CD4-positive, alpha-beta T cell (primary cell): ENCODE measurements at places on chromosomes 7 and 10. TPM values are rescaled to one million over a fixed set of nuclear protein-coding genes. Genes with fewer than 3 reads are reported as not detected.

DNA sequence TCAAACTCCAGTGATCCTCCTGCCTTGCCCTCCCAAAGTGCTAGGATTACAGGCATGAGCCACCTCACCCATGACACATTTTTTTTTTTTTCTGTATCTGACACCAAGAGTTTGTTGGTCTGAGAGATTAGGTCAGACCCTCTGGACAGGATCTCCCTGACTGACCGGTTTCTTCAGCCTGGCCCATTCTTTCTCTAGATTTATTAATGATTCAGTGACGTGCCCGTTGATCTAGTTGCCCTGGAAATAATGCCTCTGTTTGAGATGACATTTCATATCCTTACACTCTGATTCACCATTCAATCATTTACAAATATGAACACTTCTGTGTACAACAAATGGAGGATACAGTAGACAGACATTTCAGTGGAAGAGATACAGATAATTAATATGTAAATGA is 1.4 kb upstream of the ZNF212 start:
- no peak for DNase-seq

- no peak for DNase-seq
These were observed 112.7 kb upstream of the BMPER start for GRCh38 chr7:33792547-33793105.

GRCh38 chr7:158446706-158447105 is 140.9 kb downstream of the PTPRN2 start:
- DNase-seq, result no peak

DNA sequence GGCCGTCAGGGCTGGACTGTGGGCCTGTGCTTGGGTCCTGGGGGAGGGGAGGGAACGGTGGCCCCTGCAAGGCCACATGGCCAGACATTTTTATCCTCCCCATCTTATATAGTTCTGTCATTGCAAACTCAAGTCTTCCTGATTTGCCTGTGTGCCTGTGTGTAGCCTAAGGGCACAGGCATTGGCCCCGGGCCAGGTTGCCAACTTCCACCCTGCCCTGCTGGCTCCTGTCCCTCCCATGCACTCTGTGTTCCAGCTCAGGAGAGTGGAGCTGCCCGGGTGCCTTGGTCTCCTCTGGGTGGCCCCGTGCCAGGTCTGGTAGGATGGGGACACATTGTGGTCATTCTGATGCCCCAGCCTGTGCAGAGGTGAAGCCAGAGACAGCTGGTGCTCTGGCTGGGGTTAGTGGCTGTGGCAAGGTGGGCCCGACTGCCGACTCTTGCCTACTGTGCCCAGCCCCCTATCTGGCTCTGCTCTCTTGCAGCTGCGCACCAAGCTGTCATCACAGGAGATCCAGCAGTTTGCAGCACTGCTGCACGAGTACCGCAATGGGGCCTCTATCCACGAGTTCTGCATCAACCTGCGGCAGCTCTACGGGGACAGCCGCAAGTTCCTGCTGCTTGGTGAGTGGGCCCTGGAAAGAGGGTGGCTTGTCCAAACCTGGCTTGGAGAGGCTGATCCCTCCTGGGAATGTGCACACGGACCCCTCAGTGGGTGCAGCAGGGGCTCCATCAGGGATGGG is 14.8 kb downstream of the NACAD start:
- DNase-seq, result no peak

GRCh38 chr7:151076863-151077704 is 3.5 kb downstream of the FASTK start:
- no peak for DNase-seq

DNA sequence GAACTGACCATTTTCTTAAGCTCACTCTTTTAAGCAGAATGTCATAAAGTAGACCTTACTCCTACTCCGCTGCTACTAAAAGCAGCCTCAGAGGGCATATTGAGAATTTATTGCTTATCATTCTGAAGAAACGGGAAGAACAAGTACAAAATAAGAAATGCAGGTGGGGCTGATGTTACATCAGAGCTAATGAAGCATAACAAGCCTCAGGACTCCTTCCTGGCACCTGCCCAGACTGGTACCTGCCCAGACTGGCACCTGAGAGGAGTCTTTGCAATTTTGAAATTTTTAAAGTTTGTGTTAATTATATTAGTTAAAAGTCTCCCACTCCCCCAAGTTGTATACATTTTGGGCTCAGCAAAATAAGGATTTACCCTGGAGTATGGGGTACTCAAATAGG is 162.4 kb downstream of the SEMA3E start:
- DNase-seq, result no peak

DNA sequence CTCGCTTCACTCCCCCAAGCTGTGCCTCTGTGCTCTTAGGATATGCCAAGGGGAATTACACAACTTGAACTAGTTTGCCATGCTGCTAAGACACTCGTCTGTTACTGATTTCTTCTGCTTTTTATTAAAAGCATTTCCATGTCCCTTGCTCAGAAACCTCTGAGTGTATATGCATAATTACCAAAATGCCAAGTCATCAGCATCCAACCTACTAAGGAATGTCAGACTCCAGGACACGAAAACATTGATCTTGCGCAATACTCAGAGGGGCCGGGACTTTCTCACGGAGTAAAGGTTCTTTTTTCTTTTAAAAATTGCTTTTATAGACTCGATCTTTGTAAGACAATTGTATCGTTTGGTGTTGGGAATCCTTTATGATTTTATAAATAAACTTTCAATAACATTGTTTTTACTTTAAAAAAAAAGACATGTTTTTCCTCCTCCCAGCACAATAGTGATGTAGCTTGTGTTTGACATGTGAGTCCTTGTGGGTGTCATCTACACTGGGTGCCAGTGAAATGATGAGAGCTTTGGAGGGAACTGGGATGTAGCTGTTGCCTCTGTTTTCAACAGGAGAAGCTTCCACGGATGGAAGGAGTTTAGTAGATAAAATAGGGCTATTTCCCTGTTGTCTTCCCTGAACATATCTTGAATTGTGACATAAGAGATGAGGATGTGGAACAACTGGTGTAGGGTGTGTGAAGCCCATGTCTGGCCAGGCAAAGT is 43.6 kb downstream of the CNNM1 start:
- no peak for DNase-seq

GRCh38 chr7:48472640-48473039 is 301.4 kb downstream of the ABCA13 start:
- no peak for DNase-seq

- DNase-seq, result no peak
These were observed 6.7 kb downstream of the TCF7L2 start for GRCh38 chr10:112956631-112957350.

- DNase-seq, result no peak
These were observed 143.4 kb upstream of the CHST15 start for GRCh38 chr10:124236816-124237215.

GRCh38 chr7:125184801-125185200 is 255.2 kb upstream of the POT1 start:
- DNase-seq, result no peak

- peak; percentile 28 for DNase-seq
These were observed 9.3 kb upstream of the TET1 start for GRCh38 chr10:68550747-68551411.

DNA sequence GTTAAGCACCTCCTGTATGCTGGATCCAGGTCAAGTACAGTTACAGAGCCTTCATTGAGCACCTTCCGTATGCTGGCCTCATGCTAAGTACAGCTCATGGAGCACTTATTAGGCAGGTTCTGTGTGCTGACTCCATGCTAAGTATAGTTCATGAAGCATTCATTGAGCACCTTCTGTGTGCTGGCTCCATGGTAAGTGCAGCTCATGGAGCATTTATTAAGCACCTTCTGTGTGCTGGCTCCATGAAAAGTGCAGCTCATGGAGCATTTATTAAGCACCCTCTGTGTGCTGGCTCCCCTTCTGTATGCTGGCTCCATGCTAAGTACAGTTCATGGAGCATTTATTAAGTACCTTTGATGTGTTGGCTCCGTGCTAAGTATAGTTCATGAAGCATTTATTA is 30.5 kb downstream of the MMD2 start:
- DNase-seq, result no peak

DNA sequence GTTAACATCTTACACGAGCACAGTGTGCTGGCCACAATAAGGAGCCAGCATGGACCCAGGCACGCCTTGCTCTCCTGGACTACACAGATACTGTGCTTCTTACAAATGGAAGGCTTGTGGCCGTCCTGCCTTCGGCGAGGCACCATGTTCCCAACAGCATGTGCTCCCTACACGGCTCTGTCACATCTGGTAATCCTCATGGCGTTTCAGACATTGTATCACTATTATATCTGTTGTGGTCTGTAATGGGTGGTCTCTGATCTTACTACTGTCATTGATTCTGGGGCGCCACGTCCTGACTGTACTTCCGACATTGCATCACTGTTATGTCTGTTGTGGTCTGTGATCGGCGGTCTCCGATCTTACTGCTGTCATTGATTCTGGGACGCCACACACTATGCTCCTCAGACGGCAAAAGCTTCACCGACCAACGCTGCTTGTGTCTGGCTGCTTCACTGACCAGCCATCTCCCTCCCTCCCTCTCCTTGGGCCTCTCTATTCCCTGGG is 195.4 kb downstream of the MAD1L1 start:
- DNase-seq, result peak; percentile 26

DNA sequence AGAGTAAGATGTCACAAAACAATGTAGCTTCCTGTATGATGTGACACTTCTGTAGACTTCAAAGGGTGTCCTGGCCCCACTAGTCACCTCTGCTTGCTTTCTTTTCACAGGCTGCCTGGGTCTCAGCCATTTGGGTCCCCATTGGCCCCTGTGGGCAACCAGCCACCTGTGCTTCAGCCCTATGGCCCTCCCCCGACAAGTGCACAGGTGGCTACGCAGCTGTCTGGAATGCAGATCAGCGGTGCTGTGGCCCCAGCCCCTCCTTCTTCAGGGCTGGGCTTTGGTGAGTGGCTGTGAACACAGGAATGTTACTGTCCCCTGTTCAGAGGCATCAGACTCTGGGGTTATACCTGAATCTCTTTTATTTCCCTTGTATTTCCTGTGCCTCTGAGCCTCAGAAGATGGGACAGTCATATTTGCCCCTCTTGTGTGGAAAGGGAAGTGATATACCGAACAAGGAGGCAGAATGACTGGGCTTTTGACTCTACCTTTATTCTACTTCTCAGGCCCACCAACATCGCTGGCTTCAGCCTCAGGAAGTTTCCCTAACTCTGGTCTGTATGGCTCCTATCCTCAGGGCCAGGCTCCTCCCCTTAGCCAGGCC is 15.4 kb downstream of the SEC24C start:
- DNase-seq, result peak; percentile 64

GRCh38 chr10:22927166-22927565 is 687 bp upstream of the ARMC3 start:
- DNase-seq, result no peak

DNA sequence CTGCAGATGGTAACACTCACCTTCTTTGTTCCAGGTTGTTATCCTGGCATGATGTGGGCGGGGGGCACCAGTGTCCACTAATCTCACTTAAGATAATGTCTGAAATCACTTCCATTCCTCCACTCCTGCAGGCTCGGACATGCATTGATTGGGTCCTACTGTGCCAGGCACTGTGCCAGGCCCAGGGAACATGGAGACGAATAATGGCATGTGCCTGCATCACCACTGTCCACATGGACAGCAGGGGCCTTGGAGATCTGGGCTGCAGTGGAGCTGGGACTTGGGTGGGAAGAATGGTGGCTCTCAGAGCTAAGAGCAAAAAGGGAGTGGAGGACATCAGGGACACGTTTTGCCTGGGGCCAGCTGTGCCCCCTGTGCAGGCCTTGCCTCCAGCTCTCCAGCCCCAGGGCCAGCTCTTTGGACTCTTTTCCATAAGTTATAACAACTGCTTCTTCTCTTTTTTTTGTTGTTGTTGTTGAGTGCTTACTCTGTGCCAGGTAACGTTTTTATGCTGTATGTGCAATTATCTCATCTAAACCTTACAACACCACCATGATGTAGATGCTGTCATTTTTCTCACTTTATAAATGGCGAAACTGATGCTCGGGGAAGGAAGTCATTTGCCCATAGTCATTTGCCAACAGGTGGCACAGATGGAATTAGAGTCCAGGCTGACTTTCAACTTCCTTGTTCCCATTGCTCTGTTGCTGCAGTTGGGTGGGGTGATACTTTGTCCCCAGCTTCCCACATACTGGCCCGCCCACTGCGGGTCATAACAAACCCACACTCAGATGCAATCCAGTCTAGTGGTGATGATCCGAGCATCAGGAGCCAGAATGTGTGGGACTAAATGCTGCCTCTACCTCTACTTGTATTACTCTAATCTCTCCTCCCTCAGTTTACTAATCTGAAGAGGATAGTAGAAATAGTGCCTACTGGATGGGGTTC is 19.1 kb downstream of the PLPP4 start:
- DNase-seq, result no peak

DNA sequence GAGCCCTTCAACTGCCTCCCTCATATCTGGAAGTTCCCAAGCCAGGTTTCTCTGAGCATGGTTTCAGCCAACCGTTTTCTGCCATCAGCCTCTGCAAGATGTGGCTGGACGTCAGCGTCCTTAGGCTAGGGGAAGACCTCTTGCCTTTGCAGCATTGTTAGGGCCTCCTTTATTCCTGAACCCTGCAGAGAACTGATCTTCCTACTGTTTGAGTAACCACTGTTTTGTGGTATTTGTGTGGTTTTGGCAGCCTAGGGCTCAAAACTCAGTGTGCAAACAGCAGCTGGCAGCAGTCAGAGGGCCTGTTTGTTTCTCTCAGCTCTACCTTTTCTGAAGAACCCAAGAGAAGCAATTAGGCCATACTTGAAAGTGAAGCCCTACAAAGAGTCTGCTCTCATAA is 83.4 kb upstream of the SEMA3E start:
- no peak for DNase-seq

DNA sequence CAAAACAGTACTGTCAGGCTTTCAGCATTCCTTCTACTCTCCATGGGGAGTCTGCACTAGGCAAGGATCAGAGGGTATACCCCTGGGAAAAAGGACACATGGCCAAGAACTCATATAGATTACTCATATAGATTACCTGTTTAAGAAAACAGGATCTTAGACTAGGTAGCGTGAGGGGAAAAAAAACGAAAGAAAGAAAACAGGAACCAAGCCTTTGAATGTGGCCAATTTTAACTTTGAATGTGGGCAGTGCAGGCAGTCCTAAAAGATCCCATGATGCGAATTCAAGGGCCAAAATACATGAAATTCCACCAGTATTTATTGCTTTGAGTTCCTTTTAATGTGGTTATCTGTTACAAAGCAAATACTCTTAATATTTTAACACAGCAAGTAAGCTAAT is 108.6 kb upstream of the TAC1 start:
- no peak for DNase-seq

DNA sequence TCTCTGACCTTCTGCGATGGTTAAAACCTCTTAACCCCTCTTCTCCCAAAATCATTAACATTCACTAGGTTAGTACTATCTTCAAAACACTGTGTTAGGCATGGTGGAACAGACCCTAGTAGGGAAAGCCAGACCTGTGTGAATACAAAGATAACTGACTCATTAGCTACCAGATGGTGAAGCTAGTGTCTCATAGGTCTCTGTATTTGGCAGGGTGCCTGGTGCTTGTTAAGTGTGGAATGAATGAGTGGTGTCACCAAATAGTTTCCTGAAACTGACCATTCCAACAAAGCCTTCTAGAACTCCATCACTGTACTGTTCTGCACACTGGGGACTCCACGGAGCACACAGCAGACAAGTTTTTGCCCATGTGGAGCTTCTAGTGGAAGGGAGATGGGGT is 27.7 kb upstream of the TM9SF3 start:
- no peak for DNase-seq

- no peak for DNase-seq
These were observed 12.4 kb upstream of the ZMIZ1 start for GRCh38 chr10:79056361-79056735.

BICC1 gene
- total RNA-seq, result not detected

RARRES2 gene
- not detected for total RNA-seq

CYP2C19 gene
- not detected for total RNA-seq

UCN3 gene
- total RNA-seq, result not detected

HOXA3 gene
- total RNA-seq, result not detected

AKR1D1 gene
- total RNA-seq, result not detected

NRG3 gene
- total RNA-seq, result not detected

TUBAL3 gene
- total RNA-seq, result not detected

CCDC186 gene
- total RNA-seq, result 55.9 TPM
